ENCODE measurements at places on chromosomes 2 and 18. TPM values are rescaled to one million over a fixed set of nuclear protein-coding genes. Genes with fewer than 3 reads are reported as not detected.

DNA sequence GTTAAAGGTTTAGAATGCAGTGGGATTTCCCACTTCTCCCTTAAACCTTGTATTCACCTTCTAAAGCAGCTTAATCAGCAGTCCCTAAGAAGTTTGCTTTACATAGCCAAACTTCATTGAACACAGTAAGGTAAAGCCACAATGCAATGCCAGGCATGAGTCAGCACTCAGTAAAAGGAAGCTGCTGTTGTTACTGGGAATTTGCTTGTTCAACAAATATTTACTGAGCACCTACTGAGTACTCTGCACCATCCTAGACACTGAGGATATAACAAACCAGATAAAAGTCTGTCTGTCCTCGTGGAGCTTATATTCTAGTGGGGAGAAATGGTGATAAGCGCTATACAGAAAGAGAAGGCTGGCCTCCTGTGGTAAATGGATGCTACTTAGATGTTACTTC is 162.7 kb downstream of the PKP4 start:
- DNase-seq = no peak

DNA sequence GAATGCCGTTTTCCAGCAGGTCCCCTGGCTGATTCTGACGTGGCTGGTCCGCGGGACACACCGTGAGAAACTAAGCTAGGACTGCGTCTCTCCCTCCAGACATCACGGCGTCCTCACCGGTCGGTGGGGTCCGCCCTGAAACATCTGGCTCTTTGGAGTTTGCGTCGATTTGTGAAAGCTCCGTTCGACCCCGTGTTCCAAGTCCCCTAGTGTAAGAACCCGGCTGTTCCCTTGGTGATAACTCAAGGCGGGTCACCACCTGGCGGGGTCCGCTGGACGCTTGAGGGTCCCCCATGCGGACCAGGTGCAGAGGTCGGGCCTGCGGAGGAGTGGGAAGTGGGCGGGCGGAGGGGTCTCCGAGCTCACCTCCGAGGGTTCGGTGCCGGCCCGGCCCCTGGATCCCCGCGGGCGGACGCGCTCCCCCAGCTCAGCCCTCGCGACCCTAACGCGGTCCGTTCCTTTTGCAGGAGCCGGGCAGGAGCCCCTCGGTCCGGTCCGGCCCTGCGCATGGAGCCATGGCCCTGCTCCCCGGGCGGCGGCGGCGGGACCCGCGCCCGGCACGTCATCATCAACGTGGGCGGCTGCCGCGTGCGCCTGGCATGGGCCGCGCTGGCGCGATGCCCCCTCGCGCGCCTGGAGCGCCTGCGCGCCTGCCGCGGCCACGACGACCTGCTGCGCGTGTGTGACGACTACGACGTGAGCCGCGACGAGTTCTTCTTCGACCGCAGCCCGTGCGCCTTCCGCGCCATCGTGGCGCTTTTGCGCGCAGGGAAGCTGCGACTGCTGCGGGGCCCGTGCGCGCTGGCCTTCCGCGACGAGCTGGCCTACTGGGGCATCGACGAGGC is 65.6 kb downstream of the KCNG2 start:
- no peak for DNase-seq

GRCh38 chr2:26344581-26345282 is 1.2 kb upstream of the SELENOI start:
- DNase-seq = peak; percentile 32

GRCh38 chr2:62410015-62410453 is 96.0 kb downstream of the TMEM17 start:
- DNase-seq = no peak

DNA sequence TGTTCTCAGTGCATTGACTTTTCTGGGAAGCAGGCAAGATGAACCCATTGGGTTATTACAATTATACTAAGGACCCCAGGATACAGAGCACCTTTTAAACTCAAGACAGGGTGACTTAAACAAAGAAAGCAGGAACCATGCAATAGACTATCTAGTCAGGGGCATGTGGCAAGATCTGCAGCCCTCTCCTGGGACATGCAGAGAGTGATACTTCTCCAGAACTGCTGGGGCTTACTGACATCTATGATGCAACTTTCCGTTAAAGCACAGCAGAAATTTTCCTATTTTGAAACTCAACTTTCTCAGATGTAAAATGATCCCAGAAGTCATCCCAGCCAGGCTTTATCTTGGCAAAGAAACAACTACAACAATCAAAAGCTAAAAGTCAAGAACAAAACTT is 162.2 kb upstream of the HNMT start:
- DNase-seq = no peak

DNA sequence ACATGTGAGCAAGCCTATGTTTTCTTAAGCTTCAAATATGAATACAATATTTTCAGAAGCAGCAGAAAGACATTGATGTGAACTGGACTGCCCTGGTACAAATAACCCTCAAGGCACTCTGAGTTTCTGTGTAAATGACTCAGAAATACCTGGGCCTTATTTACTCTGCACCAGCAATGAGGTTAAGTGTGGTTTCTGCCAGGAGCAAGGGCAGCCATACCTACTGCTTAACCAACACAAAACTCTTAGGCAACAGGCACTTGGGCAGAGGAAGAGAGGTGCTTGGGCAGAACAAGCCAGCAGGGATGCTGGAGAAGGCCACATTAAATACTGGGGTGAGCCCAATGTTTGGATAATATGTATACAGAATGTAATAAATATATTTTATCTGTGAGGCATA is 29.4 kb upstream of the ARL5A start:
- DNase-seq = no peak

DNA sequence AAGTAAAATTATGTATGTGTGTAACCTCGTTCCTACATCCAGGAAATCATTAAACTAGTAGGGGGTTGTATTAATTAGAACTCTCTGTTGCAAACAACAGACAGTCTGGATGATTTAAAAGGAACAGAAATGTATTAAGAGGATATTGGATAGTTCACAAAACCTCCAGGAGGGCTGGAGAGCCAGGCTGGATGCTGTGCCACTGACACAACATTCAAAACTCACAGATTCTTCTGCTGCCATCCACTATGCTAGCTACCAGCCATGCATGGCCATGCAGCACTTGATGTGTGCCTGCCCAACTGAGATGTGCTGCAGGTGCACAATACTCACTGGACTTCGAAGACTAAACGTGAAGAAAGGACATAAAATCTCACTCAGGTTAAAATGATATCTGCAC is 48.2 kb upstream of the SH3RF3 start:
- DNase-seq = no peak

DNA sequence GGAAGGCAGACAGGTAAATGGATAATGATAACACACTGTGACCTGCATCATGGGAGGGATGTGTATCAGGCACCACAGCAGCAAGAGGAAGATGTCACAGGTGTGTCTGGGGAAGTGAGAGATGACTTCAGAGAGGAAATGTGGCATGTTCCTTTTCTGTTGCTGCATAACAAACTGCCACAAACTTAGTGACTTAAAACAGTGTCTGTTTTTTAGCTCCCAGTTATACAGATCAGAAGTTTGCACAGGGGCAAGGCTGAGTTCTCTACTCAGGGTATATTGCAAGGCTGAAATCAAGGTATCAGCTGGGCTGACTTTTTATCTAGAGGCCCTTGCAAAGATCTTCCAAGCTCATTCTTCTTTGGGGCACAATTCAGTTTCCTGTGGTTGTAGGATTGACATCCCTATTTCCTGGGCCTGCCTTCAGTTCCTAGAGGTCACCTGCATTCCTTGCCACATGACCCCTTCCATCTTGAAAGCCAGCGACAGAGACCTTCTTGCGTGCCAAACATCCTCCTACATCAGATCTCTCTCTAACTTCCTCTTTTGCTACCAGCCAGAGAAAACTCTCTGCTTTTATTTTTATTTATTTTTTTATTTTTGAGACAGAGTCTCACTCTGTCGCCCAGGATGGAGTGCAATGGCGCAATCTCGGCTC is 2.1 kb upstream of the MAP3K2 start:
- DNase-seq = no peak

DNA sequence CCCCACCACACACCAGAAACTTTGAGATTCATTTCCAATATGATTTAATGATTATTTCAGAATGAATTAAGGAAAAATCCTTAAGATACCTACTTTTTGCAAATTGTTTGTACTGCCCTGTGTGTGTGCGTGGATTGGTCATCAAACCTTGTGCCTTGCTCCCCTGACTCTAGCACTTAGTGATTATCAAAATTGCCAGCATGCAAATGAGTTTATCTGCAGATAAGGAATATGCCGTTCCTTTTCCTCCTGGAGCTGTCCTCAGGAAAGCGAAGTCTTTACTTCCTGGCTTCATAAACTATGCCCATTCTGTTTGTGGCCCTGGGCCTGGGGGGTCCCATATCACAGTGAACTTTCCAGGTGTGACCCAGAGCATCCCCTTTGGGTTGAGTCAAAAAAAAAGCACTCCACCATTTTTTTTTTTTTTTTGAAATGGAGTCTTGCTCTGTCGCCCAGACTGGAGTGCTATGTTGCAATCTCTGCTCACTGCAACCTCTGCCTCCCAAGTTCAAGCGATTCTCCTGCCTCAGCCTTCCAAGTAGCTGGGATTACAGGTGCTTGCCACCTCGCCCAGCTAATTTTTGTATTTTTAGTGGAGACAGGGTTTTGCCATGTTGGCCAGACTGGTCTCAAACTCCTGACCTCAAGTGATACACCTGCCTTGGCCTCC is 11.4 kb downstream of the CHMP1B start:
- DNase-seq = no peak

DNA sequence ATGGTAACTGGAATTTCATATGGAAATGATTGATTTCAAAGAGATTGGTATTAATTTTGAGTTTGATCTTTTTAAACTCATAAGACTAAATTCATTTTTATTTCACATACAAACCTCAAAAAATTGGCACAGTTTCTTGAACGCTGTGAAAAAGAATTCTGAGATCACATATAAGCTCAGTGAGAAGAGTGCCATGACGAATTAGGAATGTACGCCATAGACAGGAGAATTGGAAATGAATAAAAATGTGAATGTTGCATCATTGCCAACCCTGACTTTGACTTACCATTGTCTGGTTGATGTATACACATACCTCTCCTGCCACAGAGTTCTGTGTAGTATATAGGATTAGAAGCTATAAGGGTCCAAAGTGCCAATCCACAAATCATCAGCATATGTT is 290.4 kb upstream of the ZC3H15 start:
- DNase-seq = no peak

DNA sequence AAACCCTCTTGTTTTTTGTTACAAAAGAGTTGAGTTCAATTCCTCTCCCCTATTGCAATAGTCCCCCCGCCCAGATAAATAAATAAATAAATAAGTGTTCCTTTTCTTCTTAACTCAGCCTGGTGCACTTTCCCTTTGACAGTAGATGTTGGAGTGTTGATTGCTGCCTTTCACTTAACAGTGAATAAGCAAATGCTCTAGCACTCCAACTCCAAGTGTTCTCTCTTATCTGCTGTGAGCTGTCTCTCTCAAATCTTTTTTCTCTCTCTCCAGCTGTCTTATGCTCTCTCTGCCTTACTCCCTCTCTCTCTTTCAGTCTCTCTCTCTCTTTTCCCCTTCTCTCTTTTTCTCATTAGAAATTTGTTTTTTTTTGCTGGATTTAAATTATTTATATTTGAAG is 216.7 kb downstream of the TMX3 start:
- DNase-seq = no peak

- DNase-seq = no peak
These were observed 9.9 kb downstream of the NCAPH start for GRCh38 chr2:96345438-96345837.

DNA sequence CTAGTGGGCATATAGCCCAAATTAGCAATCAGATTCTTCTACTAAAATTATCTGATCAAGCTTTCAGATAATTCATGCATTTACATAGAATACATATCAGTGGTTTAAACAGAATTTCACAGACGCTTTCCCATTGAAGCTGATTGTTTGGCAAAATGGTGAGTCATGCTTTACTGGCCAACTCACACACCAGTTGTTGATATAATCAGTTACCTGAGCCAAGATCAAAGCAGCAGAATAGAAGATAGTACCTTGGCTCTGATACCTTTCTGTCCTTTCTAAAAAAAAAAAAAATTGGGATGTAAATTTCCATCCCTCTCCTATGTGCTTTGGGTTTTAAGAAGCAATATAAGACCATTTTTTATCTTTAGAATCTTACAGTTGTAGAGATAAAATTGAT is 178.0 kb downstream of the MCFD2 start:
- DNase-seq = no peak

DNA sequence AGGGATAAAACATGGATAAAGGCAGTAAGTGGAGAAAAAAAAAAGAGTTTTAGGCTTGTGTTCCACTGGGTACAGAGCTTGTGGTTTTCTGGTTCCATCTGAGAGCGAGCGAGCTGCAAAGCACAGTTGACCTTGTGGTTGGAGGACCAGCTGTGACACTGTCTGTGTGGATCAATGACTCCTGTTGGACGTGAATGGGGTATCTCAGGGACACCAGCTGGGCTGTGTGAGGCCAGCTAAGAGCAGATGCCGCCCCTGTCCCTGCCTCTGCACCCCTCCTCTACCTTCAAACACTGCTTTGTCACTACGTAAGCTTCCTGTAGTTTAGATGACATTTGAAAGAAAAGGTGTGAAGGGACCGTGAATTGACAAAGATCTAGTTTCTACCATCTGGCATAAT is 67.8 kb downstream of the QPCT start:
- no peak for DNase-seq

DNA sequence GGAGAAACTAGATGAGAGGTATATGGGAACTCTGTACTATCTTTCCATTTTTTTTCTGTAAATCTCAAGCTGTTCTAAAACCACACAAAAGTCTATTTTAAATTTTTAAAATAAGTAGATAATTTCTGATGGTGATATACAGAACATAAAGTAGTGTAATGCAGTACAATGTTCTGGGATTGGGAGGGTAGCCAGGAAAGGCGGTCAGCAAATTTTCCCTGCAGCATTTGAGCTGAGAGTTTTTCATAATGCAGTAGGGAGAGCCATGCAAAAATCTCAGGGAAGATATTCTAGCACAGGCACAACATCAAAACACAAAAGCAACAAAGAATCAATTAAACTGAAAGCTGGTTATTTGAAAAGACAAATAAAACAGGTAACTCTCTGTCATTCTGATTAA is 141.5 kb downstream of the NCKAP5 start:
- no peak for DNase-seq

- no peak for DNase-seq
These were observed 569.3 kb downstream of the TNS1 start for GRCh38 chr2:217433522-217433921.

DNA sequence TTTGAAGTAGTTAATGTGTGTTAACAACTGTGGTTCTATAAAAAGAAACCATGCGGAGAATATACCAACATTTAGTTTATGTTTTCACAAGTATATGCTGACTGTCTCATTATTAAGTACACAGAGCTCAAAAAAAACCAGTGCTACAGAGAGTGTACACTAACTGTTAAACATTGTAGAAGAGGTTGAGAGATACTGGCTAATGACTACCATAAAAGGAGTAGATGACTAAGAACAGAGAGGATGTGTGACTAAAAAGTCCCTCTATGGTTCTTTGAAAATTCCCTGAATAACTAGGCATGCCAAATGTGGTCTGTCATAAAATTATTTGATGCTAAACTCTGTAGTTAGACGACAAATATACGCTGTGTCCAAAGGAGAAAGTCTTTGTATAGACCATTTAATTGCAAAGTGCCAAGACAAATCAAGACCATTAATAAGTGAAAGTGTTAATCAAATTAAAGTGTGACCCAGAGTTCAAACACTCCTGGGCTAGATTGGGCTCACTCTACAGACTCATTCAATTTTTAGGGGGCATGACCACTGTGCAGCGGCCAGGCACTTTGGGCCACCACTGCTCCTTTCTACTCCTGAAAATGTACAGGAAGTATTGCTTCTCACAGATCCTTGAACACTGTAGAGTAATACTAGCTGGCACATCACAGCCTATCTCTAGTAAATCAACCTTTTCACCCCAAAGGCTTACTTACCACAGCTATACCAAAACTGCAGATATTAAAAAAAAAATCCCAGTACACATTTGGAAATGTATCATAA is 45.1 kb upstream of the SERTAD2 start:
- no peak for DNase-seq

Gene REEP1
- 0.35 TPM for total RNA-seq

Gene CDK15
- not detected for total RNA-seq

Gene GPR39
- not detected for total RNA-seq
